Neural crest cell (in vitro differentiated cells): ENCODE measurements at places on chromosomes 6 and 20. TPM values are rescaled to one million over a fixed set of nuclear protein-coding genes. Genes with fewer than 3 reads are reported as not detected.

- DNase-seq = no peak
Observed at GRCh38 chr20:8089668-8090067, 42.4 kb upstream of the PLCB1 start.

- DNase-seq = no peak
Observed at GRCh38 chr20:63233061-63233344, 2.7 kb upstream of the BIRC7 start.

DNA sequence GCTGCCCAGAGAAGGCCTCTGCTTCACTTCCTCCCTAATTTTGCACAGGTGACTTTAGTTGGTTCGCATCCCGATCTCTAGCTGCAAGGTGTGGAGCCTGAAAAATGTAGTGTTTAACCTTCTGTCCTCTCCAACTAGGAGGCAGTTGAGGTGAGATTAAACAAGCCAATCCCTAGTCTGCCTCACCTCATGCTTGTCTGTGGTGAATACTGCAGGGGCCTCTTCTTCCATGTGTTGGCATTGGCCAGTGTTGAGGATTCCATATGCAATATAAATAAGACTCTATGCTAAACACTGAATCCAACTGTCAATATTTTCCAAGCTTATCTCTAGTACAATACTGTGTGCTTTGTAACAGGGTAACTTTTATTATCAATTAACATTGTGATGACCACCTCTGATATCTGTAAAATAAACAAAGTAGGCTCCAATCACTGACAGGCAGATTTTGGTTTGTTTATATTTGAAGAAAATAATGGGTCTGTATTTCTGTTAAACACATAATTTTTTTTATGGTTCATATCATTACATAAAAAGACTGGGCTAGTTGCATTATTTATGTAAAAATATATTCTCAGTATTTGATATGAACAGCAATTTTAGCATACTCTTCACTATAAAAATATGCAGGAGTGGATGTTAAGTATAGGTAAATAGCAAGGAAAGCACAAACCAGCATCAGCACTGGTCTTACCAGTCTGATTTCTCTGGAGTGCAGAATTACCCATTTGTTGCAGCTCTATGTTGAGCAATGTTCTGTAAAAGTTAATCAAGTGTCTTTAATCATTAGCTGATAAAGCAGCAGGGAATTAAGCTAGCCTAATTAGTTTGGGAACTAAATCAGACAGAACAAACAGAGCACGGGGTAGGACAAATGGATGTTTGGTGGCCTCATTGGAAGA is 74.0 kb downstream of the ANKRD6 start:
- no peak for DNase-seq

DNA sequence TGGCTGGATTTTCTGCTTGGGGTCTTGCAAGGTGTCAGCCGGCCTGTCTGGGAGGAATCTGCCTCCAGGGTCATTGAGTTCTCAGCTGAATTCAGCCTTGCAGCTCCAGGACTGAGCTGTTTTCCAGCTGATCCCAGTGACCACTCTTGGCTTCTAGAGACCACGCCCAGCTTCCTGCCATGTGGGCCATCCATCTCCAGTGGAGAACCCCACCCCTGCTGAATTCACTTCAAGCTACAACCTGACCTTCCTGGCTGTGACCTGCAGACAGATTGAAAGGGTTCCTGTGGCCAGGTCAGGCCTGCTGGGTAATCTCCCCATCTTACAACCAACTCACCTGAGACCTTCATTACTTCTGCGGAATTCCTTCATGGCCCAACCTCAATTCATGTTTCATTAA is 26.5 kb upstream of the SYNDIG1 start:
- DNase-seq = no peak

GRCh38 chr6:113457751-113458150 is 399.4 kb upstream of the MARCKS start:
- no peak for DNase-seq

GRCh38 chr20:61737812-61738443 is 327.8 kb downstream of the TAF4 start:
- DNase-seq = no peak

- DNase-seq = no peak
Observed at GRCh38 chr6:44116641-44117382, 10.4 kb downstream of the MRPL14 start.

DNA sequence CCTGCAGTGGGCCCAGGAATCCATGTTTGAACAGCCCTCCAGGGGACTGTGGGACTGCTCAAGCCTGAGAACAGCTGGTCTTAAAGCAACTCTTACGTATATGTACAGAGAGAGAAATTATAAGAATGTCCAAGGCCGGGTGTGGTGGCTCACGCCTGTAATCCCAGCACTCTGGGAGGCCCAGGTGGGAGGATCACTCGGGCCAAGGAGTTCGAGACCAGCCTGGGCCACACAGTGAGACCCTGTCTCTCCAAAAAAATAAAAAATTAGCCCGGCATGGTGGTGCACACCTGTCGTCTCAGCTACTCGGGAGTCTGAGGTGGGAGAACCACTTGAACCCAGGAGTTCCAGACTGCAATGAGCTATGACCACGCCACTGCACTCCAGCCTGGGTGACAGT is 134.0 kb downstream of the DTNBP1 start:
- DNase-seq = no peak

GRCh38 chr6:34556493-34556892 is 364 bp upstream of the SPDEF start:
- DNase-seq = no peak

GRCh38 chr6:141421378-141421777 is 711.3 kb upstream of the GJE1 start:
- no peak for DNase-seq

- no peak for DNase-seq
Observed at GRCh38 chr6:135173242-135173988, 7.7 kb upstream of the MYB start.

DNA sequence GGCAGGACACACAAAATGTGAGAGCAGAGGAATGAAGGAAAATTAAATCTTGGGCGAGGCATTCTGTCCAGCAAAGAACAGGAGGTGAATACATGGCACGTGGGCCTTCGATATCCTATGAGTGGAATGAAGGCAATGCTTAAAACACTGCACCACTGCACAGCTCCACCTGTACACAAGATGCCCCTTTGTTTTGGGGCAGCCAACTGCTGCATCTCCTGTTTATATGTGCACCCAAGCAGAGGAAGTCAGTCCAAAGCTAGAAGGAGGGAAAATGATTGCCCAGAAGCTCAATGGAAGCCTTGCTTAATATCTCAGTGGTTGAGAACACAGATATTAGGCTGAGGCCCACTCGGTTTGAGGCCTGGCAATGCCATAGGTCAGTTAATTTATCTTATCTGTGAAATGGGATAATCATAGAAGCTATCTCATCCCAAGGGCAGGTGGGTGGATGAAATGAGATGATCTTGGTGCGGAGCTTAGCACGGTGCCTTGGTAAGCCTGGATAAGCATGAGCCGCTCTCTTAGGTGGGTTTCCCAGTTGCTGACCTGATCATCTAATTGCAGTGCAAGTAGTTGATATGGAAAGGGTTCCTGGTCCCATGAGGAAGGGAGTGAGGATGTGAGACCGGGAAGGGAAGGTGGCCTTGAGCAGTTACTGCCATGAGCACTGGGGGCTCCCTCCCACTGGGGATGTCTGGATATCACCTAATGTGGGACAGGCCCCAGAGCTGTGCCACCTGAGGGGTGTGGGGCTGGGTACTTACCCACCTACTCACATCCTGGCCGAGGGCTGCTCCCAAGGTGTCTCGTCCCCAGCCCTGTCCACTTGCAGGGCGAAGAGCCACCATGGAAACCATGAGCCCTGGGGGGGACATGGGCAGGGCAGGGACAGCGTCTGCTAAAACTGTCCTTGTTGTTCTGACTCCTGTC is 9.9 kb downstream of the BANF2 start:
- no peak for DNase-seq

GRCh38 chr6:35197196-35197595 is 16.6 kb upstream of the SCUBE3 start:
- no peak for DNase-seq

DNA sequence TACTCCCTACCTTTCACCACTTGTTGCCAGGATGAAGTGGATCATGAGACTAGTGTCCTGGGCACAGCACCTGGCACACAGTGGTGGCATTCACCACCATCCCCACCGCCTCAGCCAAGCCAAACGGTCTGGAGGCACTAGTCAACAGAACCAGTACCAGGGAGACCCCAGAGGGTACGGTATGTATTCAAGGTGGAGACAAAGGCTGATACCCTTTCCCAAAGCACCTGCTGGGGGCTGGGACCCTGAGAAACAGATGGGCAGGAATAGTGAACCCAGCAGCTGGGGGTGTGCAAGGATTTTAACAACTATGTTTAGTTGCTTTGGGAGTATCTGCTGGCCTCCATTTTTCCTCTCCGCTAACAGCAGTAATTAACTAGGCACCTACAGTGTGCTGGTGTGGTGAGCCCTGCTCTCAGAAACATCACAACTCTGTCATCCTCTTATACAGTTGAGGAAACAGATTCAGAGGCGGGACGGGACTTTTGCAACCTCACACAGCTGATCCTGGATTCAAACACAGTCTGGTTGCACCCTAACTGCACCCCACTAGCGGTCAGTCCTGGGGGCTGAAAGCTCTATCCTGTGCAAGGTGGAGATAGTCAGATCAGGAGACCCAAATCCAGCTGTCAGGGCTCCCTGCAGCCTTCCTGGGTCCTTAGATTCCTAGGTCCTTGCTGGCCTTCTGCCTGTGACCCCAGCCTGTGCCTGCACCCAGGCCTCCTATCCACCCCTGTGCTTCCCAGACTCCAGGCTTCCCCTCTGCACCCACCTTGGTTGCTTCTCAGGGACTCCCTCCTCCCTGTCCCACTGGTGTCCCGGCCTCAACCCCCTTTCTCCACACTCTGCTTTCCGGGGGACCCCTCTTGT is 1.2 kb downstream of the SNTA1 start:
- no peak for DNase-seq

DNA sequence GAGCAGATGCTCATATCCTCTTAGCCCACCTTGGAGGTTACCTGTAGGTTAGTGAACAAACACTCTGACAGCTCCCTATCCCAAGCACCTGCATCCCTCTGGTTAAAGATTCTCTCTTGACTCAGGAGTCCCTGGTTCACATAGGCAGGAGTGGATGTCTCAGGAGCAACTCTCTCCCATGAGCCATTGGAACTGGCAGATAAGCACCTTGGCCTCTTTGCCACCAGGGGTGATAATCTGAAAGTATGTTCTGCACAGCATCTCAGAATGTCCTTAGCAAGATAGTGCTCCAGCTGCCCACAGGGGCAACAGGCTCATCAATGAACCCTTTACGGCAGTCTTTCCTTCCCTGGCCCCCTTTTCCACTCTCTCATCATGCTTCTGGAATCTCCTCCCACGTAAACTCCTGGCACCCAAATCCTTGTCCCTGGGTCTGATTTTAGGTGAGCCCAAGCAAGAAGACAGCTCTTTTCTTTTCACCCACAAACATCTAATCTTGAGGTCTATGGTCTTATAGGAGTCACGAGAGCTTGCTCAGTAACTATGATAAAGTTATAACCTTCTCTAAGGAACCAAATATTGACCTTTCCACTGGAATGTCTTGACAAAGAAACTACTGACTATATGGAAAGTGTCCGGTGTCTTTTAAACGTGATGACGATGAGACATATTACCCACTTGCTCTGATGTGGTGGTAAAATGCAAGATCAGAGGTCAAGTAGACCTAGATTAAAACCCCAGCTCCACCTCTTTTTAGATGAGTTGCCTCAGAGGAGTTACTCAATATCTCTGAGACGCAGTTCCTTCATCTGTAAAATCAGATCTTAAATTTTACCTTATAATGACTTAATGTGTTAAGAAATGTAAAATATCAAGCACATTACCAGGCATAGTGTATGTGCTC is 39.8 kb upstream of the ISM1 start:
- DNase-seq = no peak

DNA sequence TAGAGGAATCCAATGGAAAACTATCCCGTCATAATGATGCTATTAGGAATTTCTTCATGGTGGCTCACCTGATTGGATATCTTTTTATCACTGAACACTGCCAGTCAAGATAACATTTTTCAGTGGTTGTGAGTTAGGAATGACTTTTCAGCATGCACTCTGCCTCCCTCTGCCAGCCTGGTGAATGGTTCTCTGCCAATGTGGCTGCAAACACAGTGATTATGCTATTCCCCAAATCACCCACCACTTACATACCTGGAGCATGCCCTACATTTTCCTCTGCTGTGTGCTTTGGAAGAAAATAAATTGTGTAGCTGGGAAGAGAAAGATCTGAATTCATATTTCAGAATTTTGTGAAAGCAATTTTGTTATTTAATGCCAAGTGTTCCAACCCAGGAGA is 102.6 kb upstream of the LAMP5 start:
- no peak for DNase-seq

The NKX2-4 gene
- not detected in 2 replicates for total RNA-seq

The HS3ST5 gene
- 0.25 and 0.26 TPM in 2 replicates for total RNA-seq

The CCN5 gene
- not detected in 2 replicates for total RNA-seq

The TNXB gene
- 4.6 and 6.6 TPM in 2 replicates for total RNA-seq

The PSMB8 gene
- 1.1 and 1.7 TPM in 2 replicates for total RNA-seq

The TP53TG5 gene
- total RNA-seq = not detected in 2 replicates

The OXT gene
- not detected in 2 replicates for total RNA-seq
